ENCODE measurements at places on chromosomes 7 and 10. TPM values are rescaled to one million over a fixed set of nuclear protein-coding genes. Genes with fewer than 3 reads are reported as not detected.

DNA sequence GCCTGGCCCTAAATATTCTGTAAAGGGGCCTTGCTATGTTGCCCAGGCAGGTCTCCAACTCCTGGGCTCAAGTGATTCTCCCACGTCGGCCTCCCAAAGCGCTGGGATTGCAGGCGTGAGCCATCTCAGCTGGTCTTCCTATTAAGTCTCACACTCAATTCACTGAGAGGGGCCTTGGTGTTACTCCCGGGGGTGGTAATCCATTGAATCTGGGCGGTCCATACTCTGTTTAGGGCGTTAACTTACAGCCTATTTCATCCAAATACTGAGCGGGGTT lies 665 bp upstream of the SRRT start:
- DNase-seq, result no peak
- H3K27me3 ChIP-seq, result no peaks in the 10 kb centered on the region
- peaks cover 27% of the 10 kb centered on the region for H3K36me3 ChIP-seq
- H3K4me1 ChIP-seq, result peaks cover 39% of the 10 kb centered on the region

DNA sequence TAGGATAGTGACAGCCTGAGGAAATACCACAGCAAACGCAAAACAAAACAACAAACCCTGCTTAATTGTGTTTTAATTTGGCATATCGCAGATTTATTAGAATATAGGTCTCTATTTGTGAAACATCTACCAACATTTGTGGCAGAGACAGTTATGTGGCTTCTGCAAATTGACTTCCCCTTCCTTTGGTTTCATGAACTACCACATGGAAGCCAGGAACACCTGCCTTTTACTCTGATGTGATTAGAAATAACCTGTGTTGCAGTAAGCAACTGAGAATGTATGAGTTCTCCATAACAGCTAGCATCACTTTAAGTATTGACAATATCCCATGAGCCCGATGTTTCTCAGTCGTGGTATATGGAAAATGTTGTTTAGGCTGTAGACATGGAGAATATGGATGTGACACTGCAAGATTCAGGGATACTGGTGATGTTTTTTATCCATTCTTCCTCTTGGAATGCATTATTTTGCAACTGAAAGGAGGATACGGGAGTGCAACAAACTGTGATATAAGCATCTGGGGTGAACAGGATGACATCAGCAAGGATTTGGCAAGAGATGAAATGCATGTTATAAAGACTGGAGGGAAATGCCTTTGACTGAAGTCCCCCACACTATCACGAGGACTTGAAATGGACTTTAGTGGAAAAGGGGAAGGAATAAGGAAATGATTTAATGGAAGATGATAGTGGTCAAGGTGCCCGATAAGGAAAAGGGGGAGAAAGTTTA lies 95.9 kb downstream of the CUBN start:
- H3K4me1 ChIP-seq, result peaks cover 17% of the 10 kb centered on the region
- H3K27ac ChIP-seq, result peak overlapping the region; percentile 50
- no peaks in the 10 kb centered on the region for H3K27me3 ChIP-seq
- no peak for DNase-seq

DNA sequence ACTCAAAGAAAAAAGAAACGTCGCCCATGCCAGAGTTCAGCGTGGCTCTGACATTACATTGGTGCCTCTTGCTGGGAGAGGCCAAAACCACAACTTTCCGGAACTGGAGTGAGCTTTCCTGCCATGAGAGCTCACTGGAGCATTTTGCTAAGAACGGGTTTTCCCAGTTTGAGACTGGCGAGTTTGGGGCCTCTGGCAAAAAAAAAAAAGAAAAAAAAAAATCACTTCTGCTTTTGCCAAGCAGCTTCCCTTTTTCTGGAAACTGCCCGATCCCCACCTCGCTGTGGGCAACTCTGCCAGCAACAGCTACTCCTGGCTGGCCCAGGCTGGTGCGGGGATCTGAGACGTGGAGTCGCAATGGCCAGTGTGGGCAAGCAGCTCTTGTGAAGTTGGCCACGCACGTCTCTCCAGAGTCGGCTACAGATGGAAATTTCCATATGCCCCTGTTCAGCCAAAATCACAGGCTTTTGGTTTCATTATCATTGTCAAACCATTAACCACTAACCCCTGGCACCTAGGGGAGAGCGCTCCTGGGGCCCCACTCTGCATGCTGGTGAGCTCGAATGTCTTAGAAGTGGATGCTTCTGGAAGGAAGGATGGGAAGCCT lies 25.7 kb downstream of the PRKAG2 start:
- no peak for DNase-seq
- no peaks in the 10 kb centered on the region for H3K36me3 ChIP-seq
- peaks cover 7% of the 10 kb centered on the region for H3K4me1 ChIP-seq

Gene GPER1
- 2.4 TPM for total RNA-seq

Gene NEURL1
- total RNA-seq, result 0.40 TPM

Measured in mesothelial cell of epicardium (in vitro differentiated cells).